Stimulated activated CD4-positive, alpha-beta T cell treated with anti-CD3 and anti-CD28 coated beads, Interleukin-4, amount 100 ng/mL, for 1 hour (primary cell): ENCODE measurements at places on chromosomes 1 and 21.

DNA sequence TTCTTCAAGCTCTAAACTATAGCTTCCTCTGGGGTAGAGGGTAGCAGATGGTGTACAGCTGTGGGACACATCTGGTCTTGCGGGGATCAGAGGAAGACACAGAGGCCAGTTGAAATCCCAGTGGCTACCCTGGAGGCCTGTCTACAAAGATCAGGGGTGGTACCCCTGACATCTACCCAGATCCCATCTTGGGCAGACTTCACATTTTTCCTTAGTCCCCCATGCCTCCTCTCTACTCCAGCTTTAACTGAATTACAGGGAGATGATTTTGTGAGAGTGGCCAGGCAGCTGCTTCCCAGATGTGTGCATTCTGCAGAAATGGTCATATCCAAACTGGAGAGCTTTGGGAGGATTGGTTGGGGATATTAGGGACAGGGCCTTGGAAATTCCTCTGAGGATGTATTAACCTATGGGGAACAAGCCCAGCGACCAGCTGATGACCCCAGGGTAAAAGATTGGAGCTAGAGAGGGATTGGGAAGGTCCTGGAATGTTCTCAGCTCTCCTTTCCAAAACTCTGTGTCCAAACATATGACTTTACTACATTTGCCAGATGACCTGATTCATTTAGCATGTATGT, 9.6 kb upstream of the CD34 start:
- no peak for DNase-seq

GRCh38 chr1:214037468-214037867, 49.7 kb downstream of the PROX1 start:
- DNase-seq, result no peak

- no peak for DNase-seq
Measured at GRCh38 chr21:25506261-25506660, 101.0 kb downstream of the MRPL39 start.

GRCh38 chr1:243390162-243390791, 134.4 kb downstream of the SDCCAG8 start:
- DNase-seq, result no peak

DNA sequence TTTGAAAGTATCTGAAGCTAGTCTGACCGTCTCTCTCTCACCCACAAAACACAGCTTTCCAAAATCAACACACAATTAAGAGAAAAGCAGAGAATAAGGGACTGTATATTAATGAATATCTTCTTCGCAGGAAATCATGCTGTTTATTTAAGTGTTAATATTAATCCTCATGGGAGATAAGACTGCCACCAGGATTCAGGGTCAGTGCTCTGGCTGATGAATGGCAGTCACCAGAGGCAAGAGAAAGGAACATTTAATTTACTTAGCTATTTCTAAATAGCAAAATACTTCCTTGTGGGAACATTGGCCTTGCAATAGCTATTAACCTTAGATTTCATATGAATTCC, 2.2 kb downstream of the SCYL3 start:
- no peak for DNase-seq

- no peak for DNase-seq
Measured at GRCh38 chr1:231485029-231485784, 43.3 kb upstream of the TSNAX start.

- DNase-seq, result no peak
Measured at GRCh38 chr1:70143048-70143659, 62.2 kb downstream of the LRRC40 start.

DNA sequence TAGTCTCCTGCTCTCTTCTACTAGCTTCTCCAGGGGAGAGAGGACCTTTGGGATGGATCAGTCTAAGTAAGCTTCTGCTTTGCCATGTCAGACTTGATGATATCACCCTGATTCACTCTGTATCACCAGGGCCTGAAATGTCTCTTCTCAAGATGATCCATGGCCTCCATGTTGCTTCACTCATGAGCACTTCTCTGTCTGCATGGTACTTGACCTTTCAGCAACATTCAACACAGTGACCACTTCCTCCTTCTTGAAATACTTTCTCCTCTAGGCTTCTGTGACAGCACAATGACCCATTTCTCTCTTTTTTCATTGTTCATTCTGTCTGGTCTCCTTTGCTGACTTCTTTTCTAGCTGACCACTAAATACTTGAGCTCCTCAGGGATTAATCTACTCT, 35.3 kb upstream of the NGF start:
- no peak for DNase-seq

- no peak for DNase-seq
Measured at GRCh38 chr1:158053276-158053675, 59.8 kb downstream of the KIRREL1 start.

- no peak for DNase-seq
Measured at GRCh38 chr1:15393475-15394257, 16.0 kb upstream of the EFHD2 start.

GRCh38 chr1:174008979-174009378, 13.2 kb downstream of the RC3H1 start:
- DNase-seq, result no peak

DNA sequence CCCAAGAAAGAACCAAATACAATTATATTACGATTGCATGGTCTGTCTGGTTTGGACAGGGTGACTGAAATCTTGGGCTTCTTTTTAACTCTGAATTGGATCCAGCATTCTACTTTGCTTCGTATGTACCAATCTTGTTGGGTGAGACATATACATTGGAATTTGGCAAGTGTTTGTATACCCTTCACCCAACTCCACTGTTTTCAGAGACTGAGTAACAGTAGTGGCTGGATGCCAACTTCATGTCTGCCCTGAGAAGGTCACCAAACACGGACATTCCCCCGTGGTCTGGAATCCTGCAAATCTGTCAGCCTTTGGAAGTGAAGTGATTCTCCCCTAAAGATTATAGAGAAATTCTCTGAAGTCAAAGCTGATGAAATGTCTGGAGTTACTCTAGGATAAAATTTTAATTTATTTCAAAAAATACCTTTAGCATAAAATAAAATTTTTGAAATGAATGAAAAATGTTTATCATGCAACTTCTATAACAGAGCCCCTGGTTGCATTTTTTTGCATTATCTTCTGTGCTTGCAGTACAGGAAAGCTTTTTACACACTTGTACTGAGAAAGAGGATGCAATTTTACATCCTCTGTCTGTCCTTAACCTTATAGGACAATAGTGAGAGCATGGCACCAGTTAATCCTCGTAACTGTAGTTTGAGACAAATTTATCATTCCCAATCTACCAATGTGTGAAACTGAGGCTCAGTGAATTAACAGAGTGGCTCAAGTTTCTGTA, 201.8 kb downstream of the DISC1 start:
- no peak for DNase-seq

GRCh38 chr1:244325056-244325758, 126.5 kb downstream of the ADSS2 start:
- DNase-seq, result no peak

- DNase-seq, result peak; percentile 68
Measured at GRCh38 chr1:172089768-172090510, 248.6 kb downstream of the DNM3 start.

- no peak for DNase-seq
Measured at GRCh38 chr1:166020210-166020609, 146.6 kb downstream of the FAM78B start.

- peak; percentile 24 for DNase-seq
Measured at GRCh38 chr1:3625151-3625907, 514 bp downstream of the TPRG1L start.

DNA sequence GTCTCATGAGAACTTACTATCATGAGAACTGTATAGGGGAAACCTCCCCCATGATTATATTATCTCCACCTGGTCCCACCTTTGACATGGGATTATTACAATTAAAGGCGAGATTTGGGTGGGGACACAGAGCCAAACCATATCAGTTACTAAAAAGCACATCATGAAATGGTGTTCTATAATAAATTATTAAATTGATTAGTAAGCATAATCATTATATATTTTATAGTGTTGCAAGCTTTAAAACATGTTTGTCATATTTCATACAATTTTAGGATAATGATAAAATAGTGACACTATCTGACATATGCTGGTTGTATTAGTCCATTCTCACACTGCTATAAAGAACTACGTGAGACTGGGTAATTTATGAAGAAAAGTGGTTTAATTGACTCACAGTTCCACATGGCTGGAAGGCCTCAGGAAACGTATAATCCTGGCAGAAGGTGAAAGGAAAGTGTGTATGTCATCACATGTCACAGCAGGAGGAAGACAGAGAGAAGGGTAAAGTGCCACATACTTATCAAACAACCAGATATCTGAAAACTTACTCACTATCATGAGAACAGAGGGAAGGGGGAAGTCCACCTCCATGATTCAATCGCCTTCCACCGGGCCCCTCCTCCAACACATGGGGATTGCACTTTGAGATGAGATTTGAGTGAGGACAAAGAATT, 539.2 kb upstream of the OLFM3 start:
- DNase-seq, result no peak

DNA sequence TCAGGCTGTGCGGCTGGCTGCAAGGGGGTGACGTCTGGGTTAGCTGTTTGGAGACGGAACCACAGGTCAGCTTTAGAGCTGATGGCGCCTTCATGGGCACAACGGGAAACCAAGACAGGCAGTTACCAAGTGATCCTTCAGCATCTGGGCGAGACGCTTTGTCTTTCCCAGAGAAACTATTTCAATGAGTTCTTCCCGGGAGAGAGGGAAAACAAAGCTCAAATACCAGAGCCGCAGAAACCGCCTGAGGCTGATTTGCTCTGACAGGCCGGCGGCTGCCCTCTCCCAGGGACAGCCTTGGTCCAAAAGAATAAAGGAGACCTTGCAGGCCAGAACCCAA, 76.5 kb downstream of the CD58 start:
- no peak for DNase-seq

DNA sequence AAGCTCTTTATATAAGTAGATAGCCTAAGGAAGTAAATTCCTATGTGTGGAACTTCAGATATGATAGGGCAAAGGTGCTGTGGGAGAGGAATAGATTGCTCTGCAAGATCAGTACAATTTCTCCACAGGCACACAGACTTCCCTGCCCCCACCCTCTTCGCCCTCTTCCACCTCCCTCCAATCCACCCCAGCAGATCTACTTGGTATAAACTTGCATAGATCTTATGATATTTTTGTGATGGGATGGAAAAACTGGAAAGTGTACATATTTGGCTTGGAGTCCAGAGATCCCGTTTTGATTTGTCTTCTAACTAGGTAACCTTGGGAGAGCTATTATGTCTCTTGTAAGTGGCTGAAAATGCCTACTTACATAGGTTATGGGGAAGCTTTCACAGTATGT, 586.3 kb upstream of the USP24 start:
- no peak for DNase-seq

- DNase-seq, result no peak
Measured at GRCh38 chr1:109874445-109874844, 36.2 kb upstream of the CSF1 start.

DNA sequence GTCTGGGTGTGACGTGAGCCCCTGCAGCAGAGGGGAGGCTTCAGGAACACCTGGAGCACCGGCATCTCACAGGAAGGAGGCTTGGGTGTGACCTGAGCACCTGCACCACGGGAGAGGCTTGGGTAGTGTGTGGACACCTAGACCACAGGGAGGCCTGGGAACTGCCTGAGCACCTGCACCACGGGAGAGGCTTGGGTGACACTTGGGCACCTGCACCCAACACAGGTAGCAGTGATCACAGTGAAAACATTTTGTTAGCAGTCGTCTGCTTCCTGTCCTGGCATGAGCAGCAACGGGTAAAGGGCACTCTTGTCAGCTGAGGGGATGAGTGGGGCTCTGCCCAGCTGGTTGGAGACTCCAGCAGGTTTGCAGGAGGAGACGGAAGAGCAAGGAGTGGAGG, 22.4 kb downstream of the LRRC3 start:
- DNase-seq, result no peak

GRCh38 chr1:214219902-214220301, 61.1 kb upstream of the SMYD2 start:
- DNase-seq, result no peak

- no peak for DNase-seq
Measured at GRCh38 chr1:169047074-169047473, 59.4 kb upstream of the ATP1B1 start.

GRCh38 chr1:202656951-202657646, 53.2 kb downstream of the SYT2 start:
- no peak for DNase-seq

DNA sequence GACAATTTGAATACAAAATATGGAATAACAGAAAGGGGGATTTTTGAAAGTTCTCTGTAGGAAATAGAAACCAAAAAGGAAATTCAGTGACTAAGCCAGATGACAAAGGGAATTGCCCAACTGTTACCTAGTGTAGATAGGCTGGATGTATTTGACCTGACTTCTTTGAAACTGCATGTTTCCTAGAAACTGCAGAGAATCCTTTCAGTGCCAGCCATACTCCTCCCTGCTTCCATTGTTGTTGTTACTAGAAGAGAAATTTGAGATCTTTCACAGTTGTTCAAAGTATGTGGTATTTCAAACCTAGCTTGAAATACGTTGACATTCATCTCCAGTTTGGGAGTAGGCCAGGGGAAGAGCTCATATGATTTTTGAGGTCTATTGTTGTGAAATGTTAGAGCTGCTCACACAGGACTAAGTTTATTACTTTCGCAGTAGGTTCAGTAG, 1.8 kb upstream of the GBP5 start:
- no peak for DNase-seq

DNA sequence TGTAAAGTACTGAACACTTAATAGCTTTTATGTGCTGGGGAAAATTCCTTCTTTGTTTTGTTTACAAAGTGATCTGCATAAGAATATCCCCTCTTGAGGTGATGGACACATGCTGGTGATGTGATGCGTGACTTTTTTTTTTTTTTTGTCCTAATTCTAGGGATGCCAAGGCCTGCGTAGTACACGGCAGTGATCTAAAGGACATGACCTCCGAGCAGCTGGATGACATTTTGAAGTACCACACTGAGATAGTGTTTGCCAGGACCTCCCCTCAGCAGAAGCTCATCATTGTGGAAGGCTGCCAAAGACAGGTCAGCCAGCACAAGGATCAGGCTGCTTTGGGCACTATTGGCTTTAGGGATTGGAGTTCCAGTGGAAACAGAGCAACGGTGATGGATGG, 24.7 kb downstream of the ATP1A1 start:
- no peak for DNase-seq

DNA sequence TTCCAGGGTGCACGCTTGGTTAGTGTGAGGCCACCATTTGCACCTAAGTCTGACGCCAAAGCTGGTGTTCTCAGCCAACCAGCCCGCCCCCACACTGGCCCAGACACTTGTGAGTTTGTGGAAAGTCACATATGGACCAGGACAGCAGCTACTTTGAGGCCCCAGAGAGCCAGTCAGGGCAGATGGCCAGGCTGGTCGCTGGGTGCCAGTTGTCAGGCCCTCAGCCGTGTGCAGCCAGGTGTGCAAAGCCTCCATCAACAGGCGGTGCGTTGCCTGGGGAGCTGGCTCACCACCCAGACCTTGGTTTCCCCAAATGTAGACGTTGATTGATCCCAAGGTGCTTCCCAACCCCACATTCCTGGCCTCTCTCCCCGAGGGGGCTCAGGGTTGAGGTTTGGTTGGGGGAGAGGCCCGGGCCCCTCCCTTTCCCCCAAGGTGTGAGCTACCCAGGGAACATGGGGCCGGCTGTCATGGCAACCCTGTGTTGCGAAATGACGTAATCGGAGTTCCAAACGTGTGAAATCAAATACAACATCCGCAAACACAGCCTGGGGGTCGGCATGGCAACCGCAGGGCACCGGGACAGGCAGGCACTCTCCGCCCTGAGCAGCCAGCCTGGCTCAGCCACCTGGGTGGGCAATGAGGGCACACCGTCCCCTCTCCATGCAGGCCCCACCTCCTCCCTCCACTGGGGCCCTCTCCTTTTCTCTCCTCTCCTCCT, 42.2 kb upstream of the WNT4 start:
- no peak for DNase-seq

- no peak for DNase-seq
Measured at GRCh38 chr1:212698467-212699103, 1.1 kb downstream of the BATF3 start.
